Sciatic nerve (tissue), 2 donors: ENCODE measurements at places on chromosomes 1 and 21.

DNA sequence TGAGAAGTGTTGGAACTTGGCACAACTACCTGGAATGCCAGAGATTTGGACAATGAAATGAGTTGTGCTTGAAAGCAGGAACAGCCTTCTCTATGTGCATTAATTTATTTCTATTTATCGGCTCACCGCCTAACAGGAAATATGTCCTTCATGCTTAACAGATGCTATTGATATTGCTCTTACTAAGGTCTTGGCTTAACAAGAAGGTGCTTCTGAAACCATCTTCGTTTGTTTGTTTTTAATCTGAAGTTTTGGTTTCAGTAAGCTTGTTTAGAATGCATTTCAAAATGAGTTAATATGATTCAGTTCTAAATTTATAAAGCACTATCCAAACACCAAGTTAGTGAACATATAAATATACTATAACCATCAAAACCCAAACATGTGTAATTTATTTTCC, 898.3 kb upstream of the B3GALT2 start:
- no peak for DNase-seq

- DNase-seq: peak; percentile 63
Observed at GRCh38 chr21:27570306-27570868, 603.5 kb upstream of the ADAMTS5 start.

DNA sequence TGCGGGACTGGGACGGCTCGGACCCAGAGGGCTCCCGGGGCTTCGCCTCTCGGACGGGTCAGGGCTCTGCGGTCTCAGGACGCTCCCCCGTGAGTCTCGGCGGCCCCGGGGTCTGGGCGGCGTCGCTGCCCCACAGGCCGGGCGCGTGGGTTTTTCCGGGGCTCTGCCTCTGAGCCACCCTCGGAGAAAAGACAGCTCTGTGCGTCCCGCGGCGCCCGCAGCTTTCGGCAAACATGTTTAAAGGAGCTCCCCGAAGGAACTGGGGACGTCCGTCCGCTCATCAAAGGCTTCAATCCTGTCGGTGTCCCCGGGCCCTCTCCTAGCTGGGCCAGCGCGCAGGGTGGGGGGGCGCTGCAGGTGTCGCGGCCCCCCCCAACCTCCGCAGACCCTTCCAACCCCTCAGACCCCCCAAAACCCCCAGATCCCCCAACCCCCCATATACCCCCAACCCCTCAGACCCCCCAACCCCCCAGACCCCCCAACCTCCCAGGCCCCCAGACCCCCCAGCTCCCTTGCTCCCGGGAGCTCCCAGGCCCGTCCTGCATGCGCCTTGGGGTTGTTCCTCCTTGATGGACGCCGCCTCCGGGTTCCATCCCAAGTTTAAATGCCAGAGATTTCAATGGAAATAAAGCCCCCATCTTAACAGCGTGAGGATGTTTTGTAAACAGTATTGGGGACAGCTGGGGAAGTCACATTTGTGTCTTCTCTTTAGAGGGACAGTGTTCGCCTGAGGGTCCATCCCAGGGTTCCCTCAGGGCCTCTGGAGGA, 996 bp upstream of the C1orf159 start:
- peak; percentile 68 for DNase-seq

- DNase-seq: no peak
Observed at GRCh38 chr1:14973773-14974172, 179.8 kb upstream of the TMEM51 start.

- DNase-seq: peak; percentile 27
Observed at GRCh38 chr21:42429856-42430255, 26.2 kb downstream of the UBASH3A start.
